Right atrium auricular region (tissue), 2 donors: ENCODE measurements at places on chromosomes 13 and 19.
A peak's percentile ranks its signal among the peaks of the same experiment; 100 is the strongest.

DNA sequence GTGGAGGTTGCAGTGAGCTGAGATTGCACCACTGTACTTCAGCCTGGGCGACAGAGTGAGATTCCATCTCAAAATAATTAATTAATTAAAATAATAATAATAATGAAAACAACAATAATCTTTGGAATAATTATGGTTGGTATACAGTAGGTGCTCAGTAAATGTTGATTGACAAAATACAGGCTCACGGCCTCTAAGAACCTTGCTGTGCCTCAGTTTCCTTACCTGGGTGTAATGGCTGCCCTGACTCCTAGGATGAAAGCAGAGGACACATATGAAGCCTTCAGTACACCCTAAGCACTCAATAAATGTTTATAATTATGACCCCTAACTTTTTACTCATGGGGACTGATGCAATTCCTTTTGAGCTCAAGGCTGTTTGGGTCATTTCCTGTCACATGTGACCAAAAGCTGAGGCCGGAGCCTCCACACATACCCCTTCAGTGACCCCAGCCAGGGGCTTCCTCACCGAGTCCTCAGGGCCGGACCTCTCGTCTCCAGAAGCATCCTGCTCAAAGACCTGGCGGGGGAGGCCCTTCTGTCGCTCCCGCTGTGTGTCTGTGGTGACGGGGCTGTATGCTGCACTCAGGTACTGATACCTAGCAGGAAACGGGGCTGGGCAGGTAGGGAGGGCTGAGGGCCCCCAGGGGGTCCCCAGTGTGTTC, 10.5 kb downstream of the DOCK6 start:
- DNase-seq, result no peak
- peak overlapping the region; percentile 62 for H3K27ac ChIP-seq
- H3K36me3 ChIP-seq, result peaks cover 17% of the 10 kb centered on the region
- H3K4me1 ChIP-seq, result no peaks in the 10 kb centered on the region
- H3K27me3 ChIP-seq, result no peaks in the 10 kb centered on the region

- no peaks in the 10 kb centered on the region for H3K27me3 ChIP-seq
- H3K36me3 ChIP-seq, result peaks cover 96% of the 10 kb centered on the region
- peak; percentile 63 for DNase-seq
- H3K4me3 ChIP-seq, result no peak overlapping the region
Observed at GRCh38 chr19:44657211-44657921, 13.7 kb downstream of the PVR start.

- H3K4me3 ChIP-seq, result no peak overlapping the region
- H3K4me1 ChIP-seq, result no peaks in the 10 kb centered on the region
- H3K36me3 ChIP-seq, result no peaks in the 10 kb centered on the region
- no peak overlapping the region for H3K27ac ChIP-seq
Observed at GRCh38 chr19:18063463-18063862, 23.3 kb downstream of the IL12RB1 start.

DNA sequence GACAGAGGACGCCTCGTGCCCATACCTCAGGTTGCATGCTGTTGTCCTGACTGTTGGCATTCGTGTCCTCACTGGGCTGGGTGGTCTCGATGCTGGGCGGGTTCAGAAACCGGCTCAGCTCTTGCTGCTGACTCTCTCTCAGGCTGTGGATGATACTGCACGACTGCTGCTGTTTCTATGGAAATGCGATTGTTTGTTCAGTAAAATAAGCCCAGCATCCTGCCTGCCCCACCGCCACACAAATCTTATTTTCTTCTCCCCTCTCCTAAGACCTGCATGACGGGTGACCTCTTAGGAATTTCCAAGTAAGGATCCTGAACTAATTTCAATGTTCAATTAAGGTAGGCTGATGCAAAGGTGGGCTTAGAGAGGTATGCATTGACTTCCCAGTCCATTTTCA, 356.5 kb downstream of the NALCN start:
- no peaks in the 10 kb centered on the region for H3K4me1 ChIP-seq
- no peak for DNase-seq
- H3K27me3 ChIP-seq, result no peaks in the 10 kb centered on the region
- H3K4me3 ChIP-seq, result no peak overlapping the region

- no peak for DNase-seq
- no peaks in the 10 kb centered on the region for H3K27me3 ChIP-seq
- no peaks in the 10 kb centered on the region for H3K36me3 ChIP-seq
Observed at GRCh38 chr13:29573190-29573589, 22.3 kb downstream of the SLC7A1 start.

DNA sequence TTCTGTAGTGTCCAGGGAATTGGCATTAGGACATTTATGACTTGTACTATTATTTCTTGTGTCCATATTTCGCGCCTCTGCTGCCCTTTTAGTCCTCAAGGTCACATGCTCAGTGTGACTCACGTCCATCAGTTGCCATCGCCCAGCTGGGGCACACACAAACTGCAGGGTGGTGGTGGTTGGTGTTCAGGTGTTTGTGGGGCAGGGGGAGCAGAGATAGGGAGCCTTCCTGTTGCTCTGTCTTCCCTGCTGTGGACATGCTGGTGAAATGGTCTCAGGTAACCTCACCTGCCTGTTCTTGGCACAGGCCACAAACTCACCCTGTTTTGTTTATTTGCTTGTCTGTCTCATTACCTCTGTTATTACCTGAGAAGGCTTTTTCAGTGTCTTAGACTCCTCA, 22.4 kb downstream of the PRR12 start:
- no peak overlapping the region for H3K4me3 ChIP-seq
- no peaks in the 10 kb centered on the region for H3K4me1 ChIP-seq
- peaks cover 40% of the 10 kb centered on the region for H3K36me3 ChIP-seq
- no peak for DNase-seq

GRCh38 chr19:15587663-15588062, 27.4 kb upstream of the CYP4F8 start:
- no peaks in the 10 kb centered on the region for H3K27me3 ChIP-seq
- no peaks in the 10 kb centered on the region for H3K36me3 ChIP-seq
- DNase-seq, result peak; percentile 52
- no peak overlapping the region for H3K4me3 ChIP-seq
- H3K27ac ChIP-seq, result no peak overlapping the region

GRCh38 chr19:5134691-5135090, 165.8 kb downstream of the KDM4B start:
- H3K36me3 ChIP-seq, result peaks cover 53% of the 10 kb centered on the region
- no peak for DNase-seq
- H3K4me1 ChIP-seq, result no peaks in the 10 kb centered on the region
- H3K27ac ChIP-seq, result peak overlapping the region; percentile 51
- no peak overlapping the region for H3K4me3 ChIP-seq
- H3K27me3 ChIP-seq, result no peaks in the 10 kb centered on the region

- no peak overlapping the region for H3K4me3 ChIP-seq
- no peak overlapping the region for H3K27ac ChIP-seq
- DNase-seq, result no peak
- H3K4me1 ChIP-seq, result no peaks in the 10 kb centered on the region
- H3K27me3 ChIP-seq, result no peaks in the 10 kb centered on the region
- H3K36me3 ChIP-seq, result peaks cover 64% of the 10 kb centered on the region
Observed at GRCh38 chr19:49862391-49863253, 4.8 kb downstream of the PNKP start.

GRCh38 chr19:46732172-46732938, 13.5 kb upstream of the FKRP start:
- no peak overlapping the region for H3K27ac ChIP-seq
- DNase-seq, result no peak
- peaks cover 76% of the 10 kb centered on the region for H3K36me3 ChIP-seq
